ENCODE measurements at places on chromosomes 6 and 20. TPM values are rescaled to one million over a fixed set of nuclear protein-coding genes. Genes with fewer than 3 reads are reported as not detected.

Gene IGF2R
- total RNA-seq = 50.8 TPM

Gene BTNL2
- total RNA-seq = not detected

Gene HAO1
- total RNA-seq = not detected

Gene KHDC1L
- total RNA-seq = not detected

Gene LPA
- total RNA-seq = not detected

Gene MMP24
- total RNA-seq = 8.2 TPM

Gene SLC17A2
- not detected for total RNA-seq

Gene TFAP2D
- not detected for total RNA-seq

Gene TMEM170B
- total RNA-seq = 0.92 TPM

Gene CPXM1
- total RNA-seq = 39.6 TPM

Gene MAS1
- total RNA-seq = not detected

Gene BPIFB2
- total RNA-seq = not detected

Data from epithelial cell of proximal tubule (primary cell).